ENCODE measurements at places on chromosomes 1 and 21. TPM values are rescaled to one million over a fixed set of nuclear protein-coding genes. Genes with fewer than 3 reads are reported as not detected.

- no peak overlapping the region for H3K27ac ChIP-seq
- H3K4me3 ChIP-seq = no peak overlapping the region
- no peak for DNase-seq
- no peaks in the 10 kb centered on the region for H3K36me3 ChIP-seq
Measured at GRCh38 chr1:168340781-168341482, 60.3 kb downstream of the TBX19 start.

GRCh38 chr1:240232530-240232929 lies 140.8 kb downstream of the FMN2 start:
- no peak overlapping the region for H3K4me3 ChIP-seq
- no peaks in the 10 kb centered on the region for H3K36me3 ChIP-seq
- no peaks in the 10 kb centered on the region for H3K4me1 ChIP-seq

DNA sequence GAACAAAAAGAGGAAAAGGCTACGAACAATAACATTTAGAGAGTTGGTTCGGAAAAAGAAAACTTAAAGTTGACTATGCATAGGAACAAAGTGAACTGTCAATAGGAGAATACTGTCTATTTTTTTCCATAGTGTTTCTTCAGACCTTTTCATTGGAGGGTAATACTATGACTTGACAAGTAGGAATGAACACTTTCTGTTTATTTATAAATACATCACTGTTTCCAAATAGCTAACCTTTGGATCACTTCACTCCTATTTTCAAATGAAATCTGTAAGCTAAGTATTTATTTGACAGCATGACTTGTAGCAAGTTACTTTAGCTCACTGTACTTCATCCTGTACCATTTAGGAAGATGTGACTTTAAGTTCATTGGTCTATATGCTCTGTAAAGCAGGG lies 221.3 kb downstream of the COL24A1 start:
- H3K4me3 ChIP-seq = no peak overlapping the region
- H3K36me3 ChIP-seq = no peaks in the 10 kb centered on the region
- no peak for DNase-seq
- no peak overlapping the region for H3K27ac ChIP-seq

- H3K36me3 ChIP-seq = no peaks in the 10 kb centered on the region
- H3K4me3 ChIP-seq = no peak overlapping the region
Measured at GRCh38 chr1:152756872-152757271, 953 bp upstream of the KPRP start.

- H3K4me3 ChIP-seq = no peak overlapping the region
- no peaks in the 10 kb centered on the region for H3K27me3 ChIP-seq
- DNase-seq = no peak
- no peaks in the 10 kb centered on the region for H3K36me3 ChIP-seq
- no peak overlapping the region for H3K27ac ChIP-seq
Measured at GRCh38 chr1:238458899-238459298, 568.2 kb upstream of the ZP4 start.

- DNase-seq = no peak
- no peaks in the 10 kb centered on the region for H3K27me3 ChIP-seq
- no peaks in the 10 kb centered on the region for H3K36me3 ChIP-seq
- H3K27ac ChIP-seq = no peak overlapping the region
- H3K4me1 ChIP-seq = peaks cover 27% of the 10 kb centered on the region
Measured at GRCh38 chr1:67227196-67227595, 60.9 kb downstream of the IL23R start.

- peak overlapping the region; percentile 87 for H3K4me3 ChIP-seq
- no peak for DNase-seq
- H3K27me3 ChIP-seq = no peaks in the 10 kb centered on the region
Measured at GRCh38 chr1:150267896-150268295, 920 bp downstream of the APH1A start.

GRCh38 chr1:204571128-204571527 lies 54.9 kb downstream of the MDM4 start:
- H3K27me3 ChIP-seq = no peaks in the 10 kb centered on the region
- H3K4me3 ChIP-seq = no peak overlapping the region
- no peak overlapping the region for H3K27ac ChIP-seq
- no peak for DNase-seq
- H3K4me1 ChIP-seq = peaks cover 23% of the 10 kb centered on the region

DNA sequence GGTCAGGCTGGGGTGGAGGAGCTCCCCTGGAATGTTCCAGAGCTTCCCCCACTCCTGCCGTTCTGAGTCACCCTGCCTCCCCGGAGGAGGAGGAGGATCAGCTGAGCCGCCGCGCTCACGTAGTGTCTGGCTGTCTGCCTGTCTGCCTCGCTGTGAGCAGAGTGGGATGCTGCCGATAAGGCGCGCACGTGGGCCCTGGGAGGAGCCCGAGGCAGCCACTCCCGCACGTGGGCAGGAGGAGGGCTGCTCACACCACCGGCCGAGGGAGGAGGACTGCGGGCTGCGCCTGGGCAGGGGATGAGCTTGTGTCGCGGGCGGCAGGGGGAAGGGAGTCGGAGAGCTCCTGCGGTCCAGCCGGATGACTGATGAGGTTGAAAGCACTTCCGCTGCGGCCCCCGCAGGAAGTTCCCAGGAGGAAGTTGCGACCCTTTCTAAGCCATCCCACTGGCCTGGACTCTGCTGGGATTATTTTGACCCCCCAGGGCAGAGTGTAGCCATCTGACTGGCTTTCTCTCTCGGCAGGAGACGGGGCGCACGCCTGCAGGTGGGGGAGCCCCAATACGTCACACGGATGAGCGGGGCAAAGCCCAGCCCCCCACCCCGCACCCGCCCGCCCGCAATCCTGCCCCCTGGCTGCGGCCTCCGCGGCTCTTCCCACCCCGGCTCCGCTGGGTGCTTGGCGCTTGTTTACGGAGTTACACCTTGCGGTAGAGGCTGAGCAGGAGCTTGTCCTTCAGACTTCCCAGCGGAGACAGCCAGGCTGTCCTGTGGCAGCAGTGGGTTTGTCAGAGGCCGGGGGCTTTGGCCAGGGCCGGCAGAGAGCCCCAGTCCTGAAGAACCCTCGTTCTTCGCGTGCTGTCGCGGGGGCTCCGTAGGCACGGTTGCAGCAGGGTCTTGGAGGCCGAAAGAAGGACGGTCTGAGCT lies 9.8 kb downstream of the PDXK start:
- peak overlapping the region; percentile 80 for H3K27ac ChIP-seq
- no peaks in the 10 kb centered on the region for H3K27me3 ChIP-seq
- peaks cover 56% of the 10 kb centered on the region for H3K4me1 ChIP-seq
- peak overlapping the region; percentile 44 for H3K4me3 ChIP-seq
- no peaks in the 10 kb centered on the region for H3K36me3 ChIP-seq

DNA sequence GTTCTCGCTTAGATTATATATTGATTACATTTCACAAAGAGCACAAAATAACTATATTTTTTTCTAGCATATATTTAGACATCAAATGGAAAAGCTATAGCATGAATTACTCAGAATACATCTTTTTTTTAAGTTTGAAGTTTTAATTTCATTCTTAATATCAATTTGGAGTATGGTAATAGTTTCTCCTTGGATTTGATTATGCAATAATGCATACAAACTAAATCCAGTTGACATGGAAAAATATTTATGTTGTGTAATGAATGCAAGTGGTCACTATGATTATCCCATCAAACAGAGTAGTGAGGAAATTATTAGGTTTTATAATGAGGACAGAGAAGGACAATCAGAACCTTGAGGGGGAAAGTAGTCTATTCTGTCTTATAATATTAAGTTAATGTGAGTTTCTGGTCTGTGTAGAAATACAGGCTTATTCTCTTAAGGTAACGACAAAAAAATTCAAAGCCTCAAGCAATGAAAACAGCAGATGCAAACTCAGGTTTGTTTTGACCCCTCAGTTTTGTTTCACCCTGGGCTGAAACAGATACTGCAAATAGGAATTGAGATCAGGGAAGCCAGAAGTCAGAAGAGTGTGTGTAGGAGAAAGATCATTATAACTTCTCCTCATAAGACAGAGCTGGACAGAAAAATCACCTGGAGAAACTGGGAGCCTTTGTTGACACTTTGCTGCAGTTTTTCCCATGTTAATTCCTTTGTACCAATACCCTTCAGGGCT lies 23.7 kb downstream of the LRRC8B start:
- H3K27ac ChIP-seq = peak overlapping the region; percentile 70
- no peak overlapping the region for H3K4me3 ChIP-seq
- H3K27me3 ChIP-seq = no peaks in the 10 kb centered on the region
- H3K36me3 ChIP-seq = 0 out of 2 replicates have a peak, but pooled peaks cover 3% of the 10 kb centered on the region
- no peak for DNase-seq
- H3K4me1 ChIP-seq = peaks cover 50% of the 10 kb centered on the region

- no peak for DNase-seq
- H3K4me1 ChIP-seq = no peaks in the 10 kb centered on the region
- H3K27me3 ChIP-seq = peaks cover 92% of the 10 kb centered on the region
Measured at GRCh38 chr21:45768011-45768739, 124.7 kb downstream of the PCBP3 start.

GRCh38 chr1:87242445-87243185 lies 86.1 kb upstream of the LMO4 start:
- DNase-seq = peak; percentile 86
- no peak overlapping the region for H3K4me3 ChIP-seq

GRCh38 chr21:46118316-46119143 lies 20.6 kb downstream of the COL6A2 start:
- H3K36me3 ChIP-seq = no peaks in the 10 kb centered on the region
- no peaks in the 10 kb centered on the region for H3K4me1 ChIP-seq
- no peak overlapping the region for H3K27ac ChIP-seq
- H3K4me3 ChIP-seq = no peak overlapping the region
- no peaks in the 10 kb centered on the region for H3K27me3 ChIP-seq

GRCh38 chr1:114099268-114099667 lies 54.4 kb downstream of the SYT6 start:
- H3K27ac ChIP-seq = no peak overlapping the region
- no peak overlapping the region for H3K4me3 ChIP-seq
- peaks cover 11% of the 10 kb centered on the region for H3K4me1 ChIP-seq

DNA sequence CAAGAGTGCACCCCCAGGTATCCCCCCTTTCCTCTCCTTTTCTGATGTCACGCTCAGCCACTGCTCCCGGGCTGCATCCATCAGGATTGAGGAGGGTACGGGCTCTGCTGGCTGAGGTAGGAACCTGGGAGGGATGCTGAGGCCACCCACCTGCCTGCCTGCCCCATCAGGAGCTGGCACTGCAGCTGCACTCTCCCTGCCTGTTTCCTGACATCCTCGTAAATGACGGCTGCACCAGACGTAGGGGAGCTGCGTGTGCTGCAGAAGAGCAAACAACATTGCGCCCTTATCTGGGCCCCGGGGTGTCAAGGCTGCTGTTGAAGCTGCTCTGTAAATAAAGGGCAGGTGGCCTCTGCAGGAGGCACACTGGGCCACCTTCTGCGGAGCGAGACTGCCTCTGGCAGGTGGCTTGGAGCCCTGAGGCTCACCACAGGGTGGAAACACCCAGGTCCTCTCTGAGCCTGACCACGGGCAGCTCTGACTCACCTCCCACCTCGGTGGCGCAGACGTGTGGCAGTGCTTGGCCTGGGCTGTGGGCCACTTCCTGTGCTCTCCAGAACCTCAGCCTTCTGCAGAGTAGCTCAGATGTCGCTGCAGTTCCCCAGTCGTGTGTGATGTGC lies 30.9 kb downstream of the SNAP47 start:
- peaks cover 15% of the 10 kb centered on the region for H3K36me3 ChIP-seq
- peak; percentile 90 for DNase-seq
- H3K27ac ChIP-seq = 0 out of 2 replicates have a peak overlapping the region, but pooled peaks have one; percentile 12
- no peak overlapping the region for H3K4me3 ChIP-seq

DNA sequence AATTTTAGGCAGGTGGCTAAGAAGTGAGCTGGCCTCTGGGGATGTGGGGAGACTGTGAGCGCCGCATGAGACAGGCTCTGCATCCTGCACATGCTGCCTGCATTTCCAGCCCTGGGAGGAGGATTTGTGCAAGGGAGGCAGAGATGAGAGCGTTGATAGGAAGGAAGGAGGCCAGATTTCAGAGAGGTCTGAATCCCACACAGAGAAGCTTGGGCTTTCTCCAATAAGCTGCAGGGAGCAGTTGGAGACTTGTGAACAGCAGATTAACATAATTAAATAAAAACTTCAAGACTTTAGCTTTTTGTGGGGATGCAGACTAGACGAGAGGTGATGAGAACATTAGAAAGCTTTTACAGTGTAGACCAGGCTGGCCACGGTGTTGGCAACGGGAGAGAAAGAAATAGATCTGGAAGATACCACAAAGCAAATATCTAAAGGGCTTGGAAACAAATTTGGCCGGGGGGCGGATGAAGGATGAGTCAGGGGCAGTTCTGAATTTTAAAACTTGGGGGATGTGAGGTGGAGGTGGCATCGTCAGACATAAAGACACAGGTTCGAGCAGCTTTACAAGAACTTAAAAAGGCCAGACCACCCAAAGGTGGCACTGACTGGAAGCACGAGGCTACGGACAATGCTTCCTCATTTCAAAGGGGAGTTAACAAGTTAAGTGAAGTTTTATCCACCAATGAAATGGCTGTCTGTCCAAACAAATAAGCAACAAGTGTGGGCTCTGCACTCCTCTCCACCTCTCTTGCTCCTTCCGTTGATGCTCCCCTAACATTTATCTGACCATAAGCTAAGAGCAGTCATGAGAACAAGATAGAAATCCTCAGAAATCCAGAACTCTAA lies 57.0 kb downstream of the HIVEP3 start:
- 0 out of 2 replicates have a peak, but pooled peaks cover 5% of the 10 kb centered on the region for H3K36me3 ChIP-seq
- DNase-seq = peak; percentile 27
- peak overlapping the region; percentile 75 for H3K27ac ChIP-seq
- H3K27me3 ChIP-seq = no peaks in the 10 kb centered on the region
- H3K4me1 ChIP-seq = peaks cover 72% of the 10 kb centered on the region

GRCh38 chr21:42395905-42396651 lies at the start of gene TMPRSS3:
TMPRSS3 (minus strand) TSS chr21:42396052; CDS start chr21:42395417, 635 bp downstream.
- peaks cover 14% of the 10 kb centered on the region for H3K4me1 ChIP-seq
- no peaks in the 10 kb centered on the region for H3K27me3 ChIP-seq
- peak; percentile 62 for DNase-seq
- peak within 1 kb of the TSS; percentile 62 for H3K27ac ChIP-seq
- no peaks in the 10 kb centered on the region for H3K36me3 ChIP-seq

DNA sequence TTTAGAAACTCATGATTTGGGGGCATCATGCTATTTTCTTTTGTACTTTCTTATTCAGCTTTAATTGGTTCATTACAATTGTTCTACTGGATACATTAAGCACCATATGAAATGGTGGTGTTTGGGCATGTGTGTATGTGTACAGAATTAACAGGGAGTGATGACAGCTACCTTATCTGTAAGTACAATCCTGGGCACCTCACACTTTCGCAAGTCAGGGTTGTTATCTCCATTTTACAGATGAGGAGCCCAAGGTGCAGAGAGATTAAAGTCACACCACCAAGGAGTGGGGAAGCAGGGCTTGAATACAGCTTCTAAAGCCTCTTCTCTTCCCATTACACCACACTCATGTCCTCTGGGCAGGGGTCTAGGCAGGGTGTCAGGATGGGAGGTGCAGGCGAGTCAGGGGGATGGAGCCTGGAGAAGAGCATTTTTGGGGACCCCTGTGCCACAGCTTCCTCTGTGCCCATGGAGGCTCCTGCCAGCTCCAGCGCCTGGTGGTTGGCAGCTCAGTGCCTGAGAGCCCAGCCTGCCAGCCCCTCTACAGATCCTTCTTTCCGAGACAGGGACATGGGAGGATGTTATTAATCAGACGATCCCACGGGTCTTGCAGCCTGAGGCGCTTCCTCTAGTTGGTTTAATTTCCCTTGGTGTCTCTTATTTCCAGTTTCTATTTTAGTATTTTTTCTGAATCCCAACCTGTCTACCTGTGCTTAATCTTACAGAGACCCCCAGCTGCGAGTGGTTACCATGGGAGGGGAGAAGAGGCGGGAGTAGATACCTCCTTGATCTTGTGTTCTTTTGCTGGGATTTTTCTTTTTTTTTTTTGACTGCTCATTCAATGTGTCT lies 126.2 kb upstream of the CD34 start:
- no peaks in the 10 kb centered on the region for H3K4me1 ChIP-seq
- H3K36me3 ChIP-seq = no peaks in the 10 kb centered on the region
- H3K4me3 ChIP-seq = no peak overlapping the region
- H3K27ac ChIP-seq = no peak overlapping the region

The KCNE1 gene
- 0.31 TPM for total RNA-seq

The GPR52 gene
- total RNA-seq = 0.55 TPM

The ZNF678 gene
- total RNA-seq = 4.1 TPM

The PGLYRP3 gene
- not detected for total RNA-seq

The MEX3A gene
- 6.6 TPM for total RNA-seq

The DNASE2B gene
- not detected for total RNA-seq

All from PC-9 (cell line).